ENCODE measurements at places on chromosomes 5 and 9.

DNA sequence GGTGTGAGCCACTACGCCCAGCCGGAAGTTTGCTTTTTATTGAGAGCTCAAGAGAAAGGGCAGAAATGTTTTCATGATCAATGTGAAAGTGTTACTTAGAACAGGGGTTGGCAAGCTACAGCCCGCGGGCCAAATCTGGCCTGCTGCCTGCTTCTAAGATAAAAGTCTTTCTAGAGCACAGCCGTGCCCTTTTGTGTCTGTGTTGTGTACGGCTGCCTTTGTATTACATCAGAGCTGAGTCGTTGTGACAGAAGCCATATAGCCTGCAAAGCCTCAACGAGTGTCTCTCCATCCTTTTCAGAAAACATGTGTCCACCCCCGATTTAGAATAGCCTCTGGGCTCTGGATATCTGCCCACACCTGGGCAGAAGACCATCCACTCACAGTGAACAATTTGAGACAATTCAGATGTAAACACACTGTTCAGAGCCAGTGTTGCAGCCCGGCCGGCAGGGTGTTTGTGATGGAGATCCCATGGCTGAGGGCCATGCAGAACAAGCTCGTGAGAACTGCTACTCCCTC is 28.8 kb downstream of the AK8 start:
- DNase-seq: no peak

DNA sequence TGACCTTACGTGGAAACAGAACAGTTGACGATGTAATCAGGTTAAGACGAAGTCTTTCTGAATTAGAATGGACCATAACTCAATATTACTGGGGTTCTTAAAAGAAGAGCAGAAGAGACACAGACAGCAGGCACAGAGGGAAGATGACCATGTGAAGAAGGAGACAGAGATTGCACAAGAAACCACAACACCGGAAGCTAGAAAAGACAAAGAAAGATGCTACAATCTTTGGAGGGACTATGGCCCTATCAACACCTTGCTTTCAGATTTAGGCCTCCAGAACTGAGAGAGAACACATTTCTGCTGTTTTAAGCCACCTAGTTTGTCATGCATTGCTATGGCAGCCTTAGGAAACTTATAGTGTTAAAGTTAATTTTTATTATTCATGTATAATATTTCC is 27.1 kb downstream of the CDH9 start:
- DNase-seq: no peak

DNA sequence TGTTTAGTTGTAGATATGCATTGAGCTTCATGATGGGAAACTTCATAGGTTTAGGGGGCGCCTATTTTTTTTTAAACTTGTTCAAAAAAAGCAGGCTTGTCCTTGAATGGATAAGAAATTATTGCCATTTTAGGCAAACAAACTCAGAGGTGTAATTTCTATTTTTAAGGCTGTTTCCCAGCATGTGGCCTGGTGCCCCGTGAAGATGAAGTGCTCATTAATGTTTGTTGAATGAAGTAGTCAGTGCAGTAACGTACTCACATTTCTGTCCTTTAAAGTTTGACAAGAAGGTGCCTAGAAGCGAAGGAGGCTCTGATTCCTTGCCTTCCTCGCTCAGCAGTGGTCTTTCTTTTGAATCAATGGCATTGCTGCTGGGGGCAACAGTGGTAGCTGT is 54.3 kb downstream of the ZNF618 start:
- no peak for DNase-seq

DNA sequence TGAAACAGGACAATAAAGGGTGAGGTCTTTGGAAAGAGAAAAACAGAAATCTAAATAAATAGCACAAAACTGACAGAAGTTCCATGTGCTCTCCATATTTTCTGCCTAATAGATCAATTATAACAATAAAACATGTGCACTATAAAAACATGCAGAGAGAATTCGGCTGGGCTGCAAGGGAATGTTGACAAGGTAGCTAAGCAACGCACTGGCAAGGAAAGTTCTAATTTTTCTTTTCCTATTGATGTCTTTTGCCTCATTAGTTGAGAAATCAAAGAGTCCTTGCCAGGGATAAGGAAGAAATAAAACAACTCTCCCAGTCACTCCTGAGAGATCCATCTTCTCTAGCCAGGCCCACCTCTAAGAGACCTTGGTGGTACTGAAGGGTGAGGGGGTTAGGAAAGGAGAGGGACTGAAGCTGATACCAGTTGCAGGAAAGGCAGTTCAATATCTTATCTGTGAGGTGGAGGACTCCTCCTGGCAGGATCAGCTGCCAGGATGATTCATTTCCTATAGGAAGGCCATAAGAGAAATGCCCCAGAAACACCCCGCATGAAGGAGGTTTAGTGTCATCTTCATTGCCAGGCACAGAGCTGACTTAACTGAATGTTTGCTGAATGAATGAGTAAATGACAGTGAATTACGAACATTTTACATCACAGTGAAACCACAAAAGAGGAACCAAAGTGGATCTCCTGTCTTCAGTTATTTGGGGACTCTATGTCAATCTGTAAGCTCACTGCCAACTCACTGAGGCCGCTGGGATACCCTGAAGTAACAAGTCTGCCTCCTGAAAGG is 63.7 kb upstream of the IFNK start:
- no peak for DNase-seq

DNA sequence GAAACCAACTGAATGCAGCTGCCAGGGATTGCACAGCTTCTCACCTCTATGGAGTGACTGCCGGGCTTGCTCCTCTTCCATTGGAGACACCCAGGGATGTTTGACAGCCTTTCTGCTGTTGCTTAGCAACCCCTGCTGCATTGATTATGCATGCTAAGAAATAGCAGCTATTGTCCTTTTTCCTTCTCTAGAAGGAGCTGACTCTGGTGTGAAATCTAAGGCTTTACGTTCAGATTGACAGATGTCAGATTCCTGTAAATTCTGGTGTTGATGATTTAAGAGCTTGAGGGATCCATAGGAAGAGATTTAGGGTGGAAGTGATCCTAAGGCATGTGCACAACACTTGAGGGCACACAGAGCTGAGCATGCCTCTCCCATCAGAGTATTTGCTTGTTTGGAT is 267.7 kb downstream of the NTRK2 start:
- DNase-seq: no peak

GRCh38 chr9:113738893-113739604 is 137.1 kb upstream of the ZNF618 start:
- no peak for DNase-seq

GRCh38 chr5:16066320-16066719 is 113.3 kb downstream of the MARCHF11 start:
- DNase-seq: no peak

DNA sequence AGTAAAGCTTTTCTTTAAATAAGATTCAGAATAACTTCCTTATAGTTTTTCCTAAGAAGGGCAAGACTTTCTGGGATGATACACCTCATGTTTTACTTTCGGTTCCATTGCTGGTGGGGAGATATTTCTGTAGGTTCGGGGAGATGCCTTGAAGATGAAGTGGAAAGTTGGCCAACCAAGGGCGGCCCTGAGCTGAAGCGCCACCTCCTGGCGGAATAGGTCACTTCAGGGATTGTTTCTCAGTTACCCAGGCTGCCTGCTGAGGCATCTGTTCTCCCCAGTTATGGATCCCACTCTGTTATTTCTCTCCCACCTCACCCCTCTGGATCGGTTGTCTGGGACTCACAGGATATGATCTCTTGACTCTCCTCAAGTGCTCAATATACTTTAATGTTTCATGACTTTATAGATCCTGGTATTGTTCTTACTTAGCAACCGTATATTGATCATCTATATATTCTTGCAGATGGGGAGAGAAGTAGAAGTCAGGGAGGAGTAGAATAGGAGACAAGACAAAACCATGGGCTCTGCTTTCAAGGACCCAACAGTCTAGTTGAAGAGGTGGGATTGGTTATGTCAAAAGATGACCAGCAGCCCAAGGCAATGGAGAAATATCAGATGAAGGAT is 23.4 kb downstream of the MEGF10 start:
- peak; percentile 16 for DNase-seq

DNA sequence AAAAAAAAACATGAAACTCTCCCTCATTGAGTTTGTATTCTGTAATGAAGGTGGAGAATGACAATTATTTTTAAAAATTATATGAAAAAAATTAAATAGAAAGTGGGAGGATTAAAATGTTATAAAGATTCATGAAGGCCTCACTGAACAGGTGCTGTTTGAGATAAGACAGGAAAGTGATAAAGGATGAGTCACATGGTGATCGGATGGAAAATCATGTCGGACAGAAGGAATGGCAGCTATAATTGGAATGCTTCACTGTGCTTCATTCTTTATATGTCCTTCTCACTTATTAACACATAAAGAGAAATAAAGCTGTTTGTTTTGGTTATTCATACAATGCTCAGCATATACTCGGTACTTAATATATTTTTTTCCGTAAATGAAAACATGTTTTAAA is 464.5 kb upstream of the RGMB start:
- no peak for DNase-seq

DNA sequence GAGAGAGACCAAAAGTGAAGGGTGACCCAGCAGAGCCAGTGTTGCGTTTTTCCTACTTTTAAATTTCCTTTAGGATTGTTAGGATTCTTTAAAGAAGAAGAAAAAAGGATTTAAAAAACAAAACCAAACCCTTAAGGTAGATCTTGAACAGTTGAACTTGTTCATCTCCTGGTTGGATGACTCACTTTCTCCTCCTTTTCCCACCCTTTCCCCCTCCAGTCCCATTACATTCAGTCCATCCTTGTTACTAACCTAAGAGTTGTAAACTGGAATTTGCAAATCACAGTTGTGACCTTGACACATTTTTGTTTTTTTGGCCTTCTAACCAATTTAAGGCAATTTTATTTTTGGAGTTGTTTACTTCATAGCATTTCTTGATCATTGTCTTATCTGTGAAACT is 289.2 kb downstream of the ARHGAP26 start:
- no peak for DNase-seq

GRCh38 chr5:83487155-83487554 is 15.6 kb downstream of the VCAN start:
- no peak for DNase-seq

DNA sequence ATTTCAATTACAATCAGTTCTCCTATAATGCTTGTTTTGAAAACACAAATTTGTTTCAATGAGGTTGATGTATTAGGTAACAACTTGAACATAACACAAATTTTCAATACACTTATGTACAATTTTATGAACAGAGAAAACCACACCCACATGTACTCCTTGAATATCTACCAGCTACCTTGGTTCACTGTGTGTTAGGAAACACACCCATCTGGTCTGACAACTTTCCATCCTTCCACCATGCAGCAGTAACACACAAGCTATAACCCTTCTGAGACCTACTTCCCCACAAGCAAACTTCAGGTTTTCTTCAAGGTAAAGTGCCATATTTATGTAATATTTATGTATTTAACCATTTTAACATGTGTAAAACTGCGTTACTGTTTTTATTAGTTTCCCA is 36.4 kb upstream of the UBQLN1 start:
- DNase-seq: no peak

- no peak for DNase-seq
These were observed 7.1 kb downstream of the SPACA9 start for GRCh38 chr9:132885720-132886333.

GRCh38 chr9:38229504-38230155 is 160.6 kb upstream of the SHB start:
- DNase-seq: no peak

DNA sequence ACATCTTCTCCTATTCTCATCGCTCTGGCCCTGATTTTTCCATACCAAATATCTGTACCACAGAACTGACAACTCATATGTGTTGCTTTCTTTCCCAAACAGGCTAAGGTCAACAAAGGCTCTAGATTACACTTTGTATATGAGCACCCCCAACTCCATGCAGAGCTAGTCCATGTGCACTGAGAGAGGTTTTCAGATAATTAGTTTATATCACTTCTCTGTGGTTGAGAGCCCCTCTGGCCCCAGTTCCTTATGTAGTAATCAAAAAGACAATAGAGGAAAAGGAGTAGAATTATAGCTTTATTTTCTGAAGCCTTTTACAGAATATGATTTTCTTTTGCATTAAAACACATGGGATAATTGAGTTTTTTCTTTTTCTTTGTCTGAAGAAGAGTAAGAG is 120.0 kb downstream of the TRIO start:
- DNase-seq: no peak

- DNase-seq: no peak
These were observed 38.9 kb downstream of the EXD3 start for GRCh38 chr9:137383784-137384756.

- no peak for DNase-seq
These were observed 233.3 kb upstream of the ADAMTS16 start for GRCh38 chr5:4906786-4907185.

GRCh38 chr9:128419061-128419925 is 1.4 kb upstream of the CERCAM start:
- no peak for DNase-seq

All from amygdala (tissue), 56 donors.